ENCODE measurements at places on chromosomes 12 and 14.

DNA sequence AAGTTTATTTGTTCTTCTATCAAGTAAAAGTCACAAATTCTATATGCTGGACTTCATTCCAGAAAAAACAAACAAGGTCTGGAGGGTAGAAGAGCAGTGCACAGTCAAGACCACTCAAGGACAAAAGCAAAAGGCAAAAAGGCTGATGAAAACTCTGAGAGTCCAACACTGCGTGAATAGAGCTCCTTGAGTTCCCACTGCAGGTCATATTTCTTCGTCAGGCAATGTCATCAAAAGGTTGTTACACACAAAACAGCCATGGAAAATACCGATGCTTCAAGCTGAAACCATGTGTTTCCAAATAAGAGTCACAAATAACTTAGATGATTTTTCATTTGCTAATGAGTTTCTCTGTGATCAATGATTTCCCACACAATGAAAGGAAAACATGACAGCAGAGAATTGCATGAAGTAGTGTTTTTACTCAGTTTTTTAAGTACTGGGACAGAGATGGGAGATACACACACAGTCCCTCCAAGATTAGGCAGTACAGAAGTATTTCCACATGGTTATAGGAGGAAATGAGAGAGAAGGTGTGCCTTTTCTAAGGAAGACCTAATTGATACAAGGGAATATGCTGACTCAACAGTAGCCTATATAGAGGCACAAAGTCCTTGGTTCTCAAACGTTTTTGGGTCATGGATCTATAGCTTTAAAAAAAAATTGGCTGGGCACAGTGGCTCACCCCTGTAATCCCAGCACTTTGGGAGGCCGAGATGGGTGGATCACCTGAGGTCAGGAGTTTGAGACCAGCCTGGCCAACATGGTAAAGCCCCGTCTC lies 177.7 kb downstream of the MED13L start:
- no peak for DNase-seq

GRCh38 chr14:28765831-28766468 lies 637 bp upstream of the FOXG1 start:
- DNase-seq: no peak

- no peak for DNase-seq
These were observed 167.3 kb upstream of the RTL1 start for GRCh38 chr14:101070540-101071492.

GRCh38 chr14:100348784-100349685 lies 25.9 kb downstream of the SLC25A47 start:
- no peak for DNase-seq

GRCh38 chr14:104103061-104103445 lies 17.6 kb downstream of the ASPG start:
- DNase-seq: no peak

- peak; percentile 44 for DNase-seq
These were observed 48.1 kb upstream of the BCL11B start for GRCh38 chr14:99320105-99320572.

GRCh38 chr12:4289231-4289878 lies 15.8 kb downstream of the CCND2 start:
- no peak for DNase-seq

DNA sequence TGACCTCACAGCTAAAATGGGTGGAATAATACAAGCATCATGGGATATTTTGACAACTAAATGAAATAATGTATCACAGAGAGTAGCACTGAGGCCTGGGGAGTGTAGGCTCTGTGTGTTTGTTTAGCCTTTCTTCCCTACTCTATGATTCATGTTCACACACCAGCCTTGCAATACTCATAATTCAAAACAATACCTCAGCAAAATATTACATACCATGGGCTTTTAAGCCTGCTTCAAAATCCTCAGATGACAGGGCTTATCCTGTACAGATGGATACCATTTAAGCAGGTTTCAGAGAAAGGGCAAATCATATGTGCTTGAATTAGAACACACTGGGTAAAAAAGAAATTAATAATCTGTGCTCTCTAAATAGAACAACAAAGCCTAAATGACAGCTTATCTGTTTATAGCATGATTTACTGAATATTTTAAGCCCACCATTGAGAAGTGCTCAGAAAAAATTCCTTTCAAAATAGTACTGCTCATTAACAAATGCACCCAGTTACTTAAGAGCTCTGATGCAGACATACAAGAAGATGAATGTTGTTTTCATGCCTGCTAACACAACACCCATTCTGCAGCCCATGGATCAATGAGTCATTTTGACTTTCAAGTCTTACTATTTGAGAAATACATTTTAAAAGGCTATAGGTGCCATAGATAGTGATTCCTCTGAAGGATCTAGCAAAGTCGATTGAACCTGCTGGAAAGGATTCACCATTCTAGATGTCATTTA lies 84.9 kb upstream of the ADAMTS20 start:
- no peak for DNase-seq

DNA sequence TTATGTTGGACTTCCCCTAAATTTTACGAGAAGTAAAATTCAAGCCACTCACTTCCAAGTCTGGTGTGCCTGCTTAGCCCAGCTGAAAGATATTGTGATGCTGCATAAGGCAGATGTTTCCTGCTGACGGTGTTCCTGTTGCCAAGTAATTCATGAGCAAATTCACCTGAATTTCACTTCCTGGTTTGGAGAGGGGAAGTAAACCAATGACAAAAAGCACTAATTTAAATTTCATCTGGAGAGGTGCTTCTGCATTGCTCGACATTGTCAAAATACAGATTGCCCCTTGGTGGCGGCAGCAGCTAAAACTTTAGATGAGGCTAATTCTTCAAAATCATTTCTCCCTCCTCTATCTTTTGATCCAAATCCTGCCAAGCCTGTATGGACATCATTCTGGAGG lies 281.1 kb downstream of the AACS start:
- DNase-seq: no peak

- DNase-seq: no peak
These were observed 23.1 kb downstream of the MGAT4C start for GRCh38 chr12:86233126-86233525.

- DNase-seq: no peak
These were observed 161.7 kb downstream of the ANO2 start for GRCh38 chr12:5783289-5783920.

GRCh38 chr14:75824318-75824717 lies 157.5 kb downstream of the TGFB3 start:
- no peak for DNase-seq

GRCh38 chr12:84183576-84183975 lies 729.0 kb downstream of the SLC6A15 start:
- DNase-seq: no peak

- no peak for DNase-seq
These were observed 10.7 kb downstream of the SLC25A29 start for GRCh38 chr14:100295376-100296105.

DNA sequence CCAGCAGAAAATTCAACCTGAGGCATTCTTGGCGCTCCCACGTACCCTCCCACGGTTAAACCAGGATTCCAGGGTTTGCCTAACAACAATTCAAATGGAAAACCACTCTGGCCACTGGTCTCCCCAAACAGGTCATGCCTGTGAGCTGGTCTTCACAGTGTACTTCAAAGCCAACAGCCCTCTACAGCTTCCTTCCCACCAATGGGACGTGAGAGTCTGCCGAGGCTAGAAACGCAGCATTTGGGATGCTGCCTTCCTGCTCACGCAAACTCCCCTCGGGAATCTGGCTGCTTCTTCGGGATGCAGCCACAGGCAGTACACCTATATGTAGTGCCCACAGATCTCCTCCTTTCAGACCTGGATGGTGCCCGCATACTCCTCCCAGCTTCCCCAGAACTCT lies 149.1 kb downstream of the KLHL28 start:
- no peak for DNase-seq

GRCh38 chr12:41122894-41123293 lies 65.2 kb upstream of the PDZRN4 start:
- no peak for DNase-seq

DNA sequence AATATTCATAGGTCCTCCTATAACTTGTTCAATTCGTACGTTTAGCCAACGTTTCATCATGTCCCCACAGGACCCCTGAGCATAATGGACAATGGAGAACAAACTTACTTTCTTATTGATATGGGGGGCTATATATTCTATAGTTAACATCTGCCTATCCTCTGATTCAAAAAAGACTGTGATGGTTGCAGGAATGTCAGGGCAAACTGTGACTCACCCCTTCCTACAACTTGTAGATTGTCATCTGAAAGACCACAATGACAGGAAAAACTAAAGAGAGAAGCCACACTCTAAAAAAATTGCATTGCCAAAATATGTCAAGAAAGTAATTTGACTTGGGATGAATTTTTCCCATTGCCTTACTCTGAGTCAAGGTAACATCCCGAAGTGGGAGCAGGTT lies 50.8 kb downstream of the CATSPERB start:
- DNase-seq: no peak

GRCh38 chr12:47234576-47235141 lies 154.9 kb upstream of the AMIGO2 start:
- DNase-seq: no peak

DNA sequence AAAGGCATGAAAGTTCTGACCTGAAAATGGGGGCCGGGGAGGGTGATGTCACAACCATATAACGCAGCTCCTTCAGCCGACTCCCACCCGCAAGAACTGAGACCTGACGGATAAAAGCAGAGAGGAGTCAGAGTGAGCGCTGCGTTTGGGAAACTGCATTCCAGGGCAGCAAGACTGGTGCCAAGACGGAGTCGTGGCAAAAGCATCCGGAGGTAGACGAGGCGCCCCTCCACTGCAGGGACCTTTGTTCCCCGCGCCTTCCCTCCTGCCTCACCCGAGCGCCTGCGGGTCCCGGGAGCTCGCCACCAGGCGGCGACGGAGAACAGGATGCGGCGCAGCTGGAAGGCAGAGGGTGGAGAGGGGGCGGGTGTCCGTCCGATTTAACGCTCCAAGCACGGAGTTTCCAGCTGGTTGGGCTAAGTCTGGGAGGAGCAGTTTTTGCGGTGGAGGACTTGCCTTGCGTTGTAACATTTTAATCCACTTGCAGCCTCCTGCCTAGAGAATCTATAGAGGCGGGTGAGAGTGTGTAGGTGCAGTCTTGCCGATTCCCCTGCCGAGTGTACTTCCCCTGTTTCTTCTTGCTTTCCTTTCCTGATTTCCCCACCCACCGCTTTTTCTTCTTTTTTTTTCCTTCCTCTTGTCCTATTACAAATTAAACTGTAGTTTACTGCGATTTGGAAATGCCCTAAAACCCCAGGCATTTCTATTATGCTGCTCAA lies 1.2 kb upstream of the CPNE8 start:
- DNase-seq: peak; percentile 61

GRCh38 chr12:132111654-132112304 lies 32.3 kb downstream of the DDX51 start:
- no peak for DNase-seq

DNA sequence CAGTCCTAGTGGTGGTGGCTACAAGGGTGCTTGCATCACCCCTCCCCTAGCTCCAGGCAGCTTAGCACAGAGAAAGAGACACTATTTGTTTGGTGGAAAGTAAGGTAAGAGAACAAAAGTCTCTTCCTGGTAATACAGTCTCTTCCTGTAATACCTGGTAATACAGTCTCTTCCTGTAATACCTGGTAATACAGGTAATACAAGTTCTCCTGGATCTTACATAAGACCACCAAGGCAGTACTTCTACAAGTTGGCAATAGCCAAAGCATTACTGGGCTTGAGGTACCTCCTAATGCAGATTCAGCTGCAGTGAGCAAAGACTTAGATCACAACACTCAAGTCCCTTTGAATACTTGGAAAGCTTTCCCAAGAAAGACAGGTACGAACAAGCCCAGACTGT lies 77.0 kb downstream of the CATSPERB start:
- DNase-seq: no peak

- DNase-seq: peak; percentile 52
These were observed 3.6 kb upstream of the WSB2 start for GRCh38 chr12:118064608-118065007.

GRCh38 chr12:113933201-113933786 lies 32.8 kb downstream of the RBM19 start:
- no peak for DNase-seq

DNA sequence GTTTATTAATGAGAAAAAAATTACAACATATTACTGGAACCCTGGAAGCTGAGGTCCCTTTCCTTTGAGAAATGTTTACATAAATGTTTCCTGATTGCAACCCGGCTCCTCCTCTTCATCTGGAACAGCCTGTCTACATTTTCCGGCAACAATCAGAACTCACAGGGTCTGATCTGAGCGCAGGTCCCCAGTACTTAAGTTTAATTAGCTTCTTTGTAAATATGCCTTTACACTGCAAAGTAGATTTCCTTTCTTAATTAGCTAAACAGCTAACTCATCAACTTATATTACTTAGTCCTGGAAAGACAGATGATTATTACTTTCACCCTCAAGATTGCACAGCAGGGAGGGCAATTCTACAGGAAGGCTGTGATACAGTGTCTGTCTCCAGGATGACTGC lies 213.0 kb downstream of the MON2 start:
- no peak for DNase-seq

DNA sequence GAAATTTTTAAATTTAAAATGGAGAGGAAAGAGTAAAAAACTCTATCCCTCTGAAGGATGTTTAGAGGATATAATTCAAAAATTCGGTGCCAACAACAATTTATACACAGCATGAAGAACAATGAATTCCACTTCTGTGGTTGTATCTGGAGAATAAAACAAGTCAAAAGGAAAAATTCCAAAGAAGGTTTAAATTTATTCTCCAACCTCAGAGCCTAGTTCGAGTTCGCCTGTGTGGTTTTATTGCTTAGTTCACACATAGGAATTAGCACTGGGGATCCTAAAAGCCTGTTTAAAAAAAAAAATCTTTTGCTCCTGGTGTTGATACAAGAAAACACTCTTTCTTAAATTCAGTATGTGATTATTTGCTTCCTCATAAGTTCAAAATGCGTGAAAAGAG lies 79.2 kb downstream of the LLPH start:
- no peak for DNase-seq

DNA sequence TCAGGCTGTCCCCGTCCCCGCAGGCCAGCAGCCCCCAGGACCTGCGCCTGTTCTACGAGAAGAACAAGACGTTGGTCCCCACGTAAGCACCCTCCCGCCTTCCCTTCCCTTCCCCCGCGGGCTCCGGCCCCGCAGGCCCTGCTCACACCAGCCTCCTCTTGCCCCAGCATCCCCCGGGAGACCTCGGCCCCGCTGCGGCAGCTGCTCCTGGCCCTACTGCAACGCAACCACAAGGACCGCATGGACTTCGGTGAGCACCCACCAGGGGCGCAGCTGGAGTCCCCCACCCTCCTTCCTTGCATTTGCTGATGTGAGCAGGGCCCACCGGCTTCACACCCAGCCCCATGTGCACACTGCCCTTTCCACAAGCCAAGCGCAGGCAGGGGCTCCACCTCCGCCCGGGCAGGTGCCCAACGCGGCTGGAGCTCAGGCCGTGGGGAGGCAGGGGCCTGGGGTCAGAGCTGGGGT lies 15.4 kb downstream of the ULK1 start:
- DNase-seq: no peak

DNA sequence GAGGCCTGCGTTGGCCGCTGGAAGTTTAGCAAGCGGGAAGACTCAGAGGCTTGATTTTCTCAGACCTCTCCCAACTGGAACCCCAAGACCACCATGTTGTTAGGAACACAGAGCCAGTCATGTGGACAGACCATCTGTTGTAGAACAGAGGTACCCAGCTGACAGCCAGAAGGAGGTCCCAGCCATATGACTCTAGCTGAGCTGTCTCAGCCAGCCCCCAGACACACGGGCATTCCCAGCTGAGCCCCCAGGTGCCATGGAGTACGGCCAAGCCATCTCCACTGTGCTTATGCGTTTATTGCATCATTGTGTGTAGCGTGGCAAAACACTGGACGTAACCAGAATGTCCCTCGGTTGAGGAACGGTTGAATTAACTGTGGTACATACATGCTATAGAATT lies 421.9 kb downstream of the TMEM132D start:
- DNase-seq: no peak

- no peak for DNase-seq
These were observed 33.6 kb upstream of the HIF1A start for GRCh38 chr14:61661471-61662400.

- no peak for DNase-seq
These were observed 26.3 kb downstream of the ANAPC5 start for GRCh38 chr12:121325922-121326396.

All from CD8-positive, alpha-beta T cell (primary cell).